ENCODE measurements at places on chromosomes 3 and 15.

DNA sequence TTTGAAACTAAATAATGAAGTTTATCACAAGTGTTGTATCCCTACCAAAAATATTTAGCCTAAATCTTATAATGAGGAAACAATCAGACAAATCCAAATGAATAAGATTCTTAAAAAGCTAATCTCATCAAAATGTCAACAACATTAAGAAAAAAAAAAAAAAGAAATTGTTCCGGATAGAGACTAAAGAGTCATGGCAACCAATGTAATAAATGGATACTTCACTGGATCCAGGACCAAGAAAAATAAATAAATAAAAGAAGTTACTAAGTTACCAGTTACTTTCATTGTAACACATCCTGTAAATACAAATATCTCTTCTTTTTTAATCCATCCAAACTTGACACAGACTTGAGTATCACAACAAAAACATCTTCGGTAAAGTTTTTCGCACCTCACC lies 607 bp downstream of the MRPL47 start:
- DNase-seq = no peak

DNA sequence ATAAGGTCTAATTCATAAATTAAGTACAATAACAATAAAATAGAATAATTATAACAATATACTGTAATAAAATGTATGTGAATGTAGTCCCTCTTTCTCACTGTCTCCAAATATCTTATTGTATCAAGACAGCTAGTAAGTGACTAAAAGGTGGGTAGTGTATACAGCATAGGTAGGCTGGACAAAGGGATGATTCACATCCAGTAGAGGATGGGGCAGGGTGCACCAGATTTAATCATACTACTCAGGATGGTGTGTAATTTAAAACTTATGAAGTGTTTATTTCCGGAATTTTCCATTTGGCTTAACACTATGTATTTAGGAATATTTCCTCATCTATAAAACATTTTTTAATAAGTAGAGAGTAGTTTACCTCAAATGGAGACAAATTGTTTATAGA lies 876.1 kb upstream of the CADM2 start:
- no peak for DNase-seq

GRCh38 chr15:89778861-89779260 lies 2.7 kb downstream of the MESP2 start:
- no peak for DNase-seq

GRCh38 chr3:36905545-36905944 lies 39.3 kb downstream of the TRANK1 start:
- DNase-seq = peak; percentile 19

DNA sequence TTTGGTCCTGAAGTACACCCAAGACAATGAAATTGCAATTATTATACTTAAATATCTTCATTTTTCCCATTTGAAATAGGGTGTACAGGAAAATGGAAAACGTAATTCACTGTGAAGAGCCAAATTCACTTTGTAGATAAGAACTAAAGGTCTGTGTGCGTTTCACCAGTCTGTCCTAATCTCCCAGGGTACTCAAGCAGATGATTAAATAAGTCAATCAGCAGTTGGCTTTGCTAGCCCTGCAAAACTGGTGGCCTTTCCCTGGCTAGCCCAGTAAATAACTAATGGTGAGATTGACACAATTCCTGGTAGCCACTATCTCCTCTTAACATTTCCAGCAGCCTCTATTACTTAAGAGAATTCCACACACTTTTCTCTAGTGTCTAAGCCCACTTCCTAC lies 389.3 kb downstream of the TBL1XR1 start:
- DNase-seq = no peak

DNA sequence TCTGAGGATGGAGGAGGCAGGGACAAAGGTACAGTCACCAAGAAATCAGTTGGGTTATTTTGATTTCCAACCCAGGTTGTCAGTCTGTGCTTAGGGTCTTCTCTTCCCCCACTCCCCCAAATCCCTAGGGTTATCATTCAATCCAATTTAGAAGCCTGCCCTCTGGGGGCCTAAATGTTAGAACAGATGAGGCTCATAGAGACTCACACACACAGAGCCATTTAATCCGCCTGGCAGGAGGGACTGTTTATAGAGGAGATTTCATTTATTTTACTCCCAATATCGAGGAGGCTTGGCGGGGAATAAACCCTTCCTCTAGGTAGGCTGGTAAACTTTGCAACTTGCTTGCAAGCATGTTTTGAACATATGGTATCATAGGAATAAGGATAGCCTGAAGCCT lies 52.8 kb downstream of the RHCG start:
- no peak for DNase-seq

GRCh38 chr3:49255112-49255511 lies 21.9 kb downstream of the C3orf62 start:
- DNase-seq = no peak

- DNase-seq = no peak
These were observed 116.9 kb upstream of the RAD18 start for GRCh38 chr3:9080163-9080562.

- DNase-seq = no peak
These were observed 48.5 kb downstream of the PGPEP1L start for GRCh38 chr15:98958918-98959639.

DNA sequence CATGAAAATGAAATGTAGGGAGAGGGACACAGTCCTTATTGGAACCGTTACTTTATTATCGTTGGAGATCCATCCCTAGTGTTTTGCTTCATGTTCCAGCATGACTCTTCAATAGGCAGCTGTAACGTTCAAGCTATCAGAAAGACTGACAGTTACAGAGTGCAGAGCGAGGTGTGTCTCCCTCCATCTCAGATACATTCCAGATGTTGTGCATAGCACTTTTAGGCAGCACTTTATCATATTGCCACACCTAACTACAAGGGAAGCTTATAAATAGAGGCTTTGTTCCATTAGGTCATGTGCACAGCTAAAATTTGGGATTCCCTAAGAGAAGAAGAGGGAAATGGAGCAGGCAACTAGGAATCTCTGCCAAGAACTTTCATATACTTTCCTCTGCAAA lies 1009.6 kb downstream of the ROBO2 start:
- DNase-seq = no peak

- no peak for DNase-seq
These were observed 143.3 kb downstream of the TCF12 start for GRCh38 chr15:57061696-57062095.

DNA sequence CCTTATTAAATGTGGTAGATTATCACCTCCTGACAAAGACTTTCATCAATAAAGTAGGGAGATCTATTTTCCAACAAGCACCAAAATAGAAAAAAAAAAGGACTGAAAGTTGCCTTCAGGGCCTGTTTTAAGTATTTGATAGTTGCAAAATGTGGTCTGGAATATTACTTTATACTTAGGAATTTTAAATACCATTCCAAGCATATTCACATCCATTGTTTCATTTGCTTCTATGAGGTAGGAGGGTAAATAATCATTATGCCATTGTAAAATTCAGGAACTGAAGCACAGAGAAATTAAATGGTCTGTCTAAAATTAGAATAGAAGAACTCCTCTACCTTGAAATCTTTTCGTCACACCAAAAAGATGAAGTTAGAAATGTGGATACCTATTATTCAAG lies 110.0 kb downstream of the TMCC1 start:
- DNase-seq = no peak

- no peak for DNase-seq
These were observed 14.7 kb upstream of the SYNM start for GRCh38 chr15:99090011-99090699.

GRCh38 chr3:156252656-156253055 lies 132.3 kb downstream of the KCNAB1 start:
- DNase-seq = no peak

DNA sequence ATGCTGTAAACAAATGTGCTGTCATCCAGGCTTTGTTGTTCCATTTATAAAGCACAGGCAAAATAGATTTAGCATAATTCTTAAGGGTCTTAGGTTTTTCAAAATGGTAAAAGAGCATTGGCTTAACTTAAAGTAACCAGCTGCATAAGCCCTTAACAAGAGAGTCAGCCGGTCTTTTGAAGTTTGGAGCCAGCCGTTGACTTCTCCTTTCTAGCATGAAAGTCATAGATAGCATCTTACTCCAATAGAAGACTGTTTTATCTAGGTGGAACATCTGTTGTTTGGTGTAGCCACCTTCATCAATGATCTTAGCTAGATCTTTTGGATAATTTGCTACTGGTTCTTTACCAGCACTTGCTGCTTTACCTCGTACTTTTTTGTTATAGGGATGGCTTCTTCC lies 297.5 kb upstream of the DCBLD2 start:
- DNase-seq = no peak

GRCh38 chr3:128919988-128920387 lies 40.6 kb downstream of the ACAD9 start:
- no peak for DNase-seq

- DNase-seq = no peak
These were observed 570 bp upstream of the NEDD4 start for GRCh38 chr15:55993804-55994560.

DNA sequence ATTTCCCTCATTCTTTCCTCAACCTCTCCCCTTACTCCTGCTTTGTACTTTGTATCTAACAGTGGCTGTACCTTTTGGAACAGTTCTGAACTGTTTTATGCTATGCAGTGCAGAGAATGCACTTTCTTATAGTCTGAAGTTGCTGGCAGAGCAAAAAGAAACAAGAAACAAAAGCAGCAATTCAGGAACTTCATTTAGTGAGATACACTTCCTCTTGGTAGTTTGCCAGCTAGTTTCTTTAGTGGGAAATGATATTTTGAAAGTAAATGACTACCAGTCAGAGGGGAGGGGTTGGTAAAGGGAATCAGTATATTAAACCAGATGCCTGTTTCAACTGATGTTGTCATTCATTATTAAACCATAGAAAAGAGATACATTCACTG lies 55.0 kb upstream of the CHD2 start:
- no peak for DNase-seq

GRCh38 chr3:184154885-184155643 lies at the start of gene DVL3:
Gene DVL3 (plus strand): TSS chr3:184155377. CDS start chr3:184155636, 259 bp downstream.
- DNase-seq = no peak

DNA sequence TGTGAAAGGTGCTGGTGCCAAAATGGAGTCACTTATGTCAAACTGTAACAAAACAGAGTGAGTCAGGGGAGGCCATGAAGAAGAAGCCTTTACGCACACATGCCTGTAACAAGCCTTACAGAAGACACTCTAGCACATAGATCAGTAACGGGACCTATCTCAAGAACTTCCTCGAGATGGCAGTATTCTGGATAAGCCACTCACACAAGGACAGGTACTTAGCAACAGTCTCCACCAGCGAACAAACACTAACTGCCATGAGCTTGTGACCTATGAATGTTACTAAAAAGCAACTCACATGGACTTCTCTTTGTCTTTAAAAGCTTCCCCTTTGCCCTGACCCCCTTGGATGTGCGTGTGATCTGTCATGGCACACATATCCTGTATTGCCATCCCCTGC lies 235.1 kb downstream of the CD47 start:
- DNase-seq = no peak

DNA sequence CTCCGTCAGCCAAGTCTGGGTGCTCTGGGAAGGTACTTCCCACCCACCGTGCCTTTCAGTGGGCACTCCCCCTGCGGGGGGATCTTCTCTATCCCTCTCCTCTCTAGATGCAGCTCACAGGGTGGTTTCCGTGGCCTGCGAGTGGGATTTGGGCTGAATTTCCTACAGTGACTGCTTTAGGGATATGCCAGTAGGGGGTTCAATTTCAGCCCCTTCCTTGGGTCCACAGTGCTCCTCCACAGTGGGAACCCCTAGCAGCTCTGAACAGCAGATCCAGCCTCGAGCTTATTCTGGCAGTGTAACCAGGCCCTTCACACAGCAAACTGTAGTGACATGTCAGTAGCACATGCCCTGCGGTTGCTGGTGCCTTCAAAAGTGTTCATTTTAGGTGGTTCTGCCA lies 155.7 kb downstream of the CHDH start:
- DNase-seq = no peak

DNA sequence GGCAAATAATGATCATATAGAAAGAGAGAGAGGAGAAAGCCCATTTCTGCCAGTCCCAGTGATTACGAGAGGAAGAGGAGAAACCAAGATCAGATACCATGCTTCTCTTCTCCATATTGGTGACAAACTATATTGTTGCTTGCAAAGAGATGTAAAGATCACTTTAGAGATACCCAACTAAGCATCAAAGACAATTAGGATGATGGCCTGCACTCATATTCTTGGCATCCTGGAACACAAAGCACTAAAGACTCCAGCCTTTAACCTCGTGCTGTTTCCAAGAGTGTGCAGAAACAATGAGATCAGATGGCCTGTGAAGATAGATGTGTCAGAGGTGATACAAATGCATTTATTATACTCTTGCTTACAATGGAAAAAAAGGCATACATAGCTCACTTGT lies 170.7 kb upstream of the TP63 start:
- no peak for DNase-seq

DNA sequence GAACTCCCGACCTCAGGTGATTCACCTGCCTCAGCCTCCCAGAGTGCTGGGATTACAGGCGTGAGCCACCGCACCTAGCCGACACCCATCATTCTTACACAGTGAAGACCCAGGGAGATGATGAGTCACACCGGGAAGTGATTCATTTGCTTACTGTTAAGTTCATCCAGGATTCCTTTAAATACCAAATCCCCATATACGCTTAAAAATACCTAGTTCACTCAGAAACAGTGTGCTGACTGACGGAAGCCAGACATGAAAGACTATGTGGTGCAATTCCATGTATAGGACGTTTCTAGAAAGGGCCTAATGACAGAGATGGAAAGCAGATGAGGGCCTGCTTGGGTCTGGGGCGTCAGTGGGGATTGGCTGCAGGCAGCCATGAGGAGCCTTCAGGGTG lies 75.2 kb downstream of the APBA2 start:
- DNase-seq = no peak
